ENCODE measurements at places on chromosomes 4 and X.

DNA sequence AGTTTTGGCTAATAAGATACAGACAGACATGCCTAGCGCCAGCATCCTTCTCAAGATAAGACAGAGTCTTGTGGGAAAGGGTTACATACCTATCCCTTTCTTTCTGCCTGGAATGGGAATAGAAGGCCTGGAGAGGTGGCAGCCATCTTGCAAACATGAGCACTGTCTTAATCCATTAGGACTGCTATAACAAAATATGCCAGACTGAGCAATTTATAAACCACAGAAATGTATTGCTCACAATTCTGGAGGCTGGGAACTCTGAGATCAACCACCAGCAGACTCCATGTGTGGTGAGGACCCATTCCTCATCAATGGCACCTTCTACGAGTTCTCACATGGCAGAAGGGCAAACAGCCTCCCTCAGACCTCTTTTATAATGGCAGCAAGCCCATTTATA, 26.5 kb upstream of the NEIL3 start:
- no peak for DNase-seq

GRCh38 chr4:81549984-81550383, 78.3 kb upstream of the RASGEF1B start:
- DNase-seq: no peak

DNA sequence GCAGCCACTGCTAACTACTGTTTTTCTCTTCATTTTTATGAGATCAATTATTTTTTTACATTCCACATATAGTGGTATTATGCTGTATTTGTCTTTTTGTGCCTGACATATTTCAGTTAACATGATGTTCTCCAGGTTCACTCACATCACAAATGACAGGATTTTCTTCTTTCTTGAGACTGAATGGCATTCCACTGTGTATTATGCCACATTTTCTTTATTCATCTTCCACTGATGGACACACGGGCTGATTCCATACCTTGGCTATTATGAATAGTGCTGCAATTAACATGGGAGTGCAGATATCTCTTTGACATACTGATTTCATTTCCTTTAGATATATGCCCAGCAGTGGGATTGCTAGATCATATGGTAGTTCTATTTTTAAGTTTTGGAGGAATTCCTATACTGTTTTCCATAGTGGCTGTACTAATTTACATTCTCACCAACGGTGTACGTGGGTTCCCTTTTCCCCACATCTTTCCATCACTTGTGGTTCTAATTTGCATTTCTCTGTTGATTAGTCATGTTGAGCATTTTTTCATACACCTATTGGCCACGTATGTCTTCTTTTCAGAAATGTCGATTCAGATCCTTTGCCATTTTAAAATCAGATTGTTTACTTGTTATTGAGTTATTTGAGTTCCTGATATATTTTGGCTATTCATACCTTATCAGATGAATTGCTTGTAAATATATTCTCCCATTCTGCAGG, 14.9 kb upstream of the ZCCHC4 start:
- no peak for DNase-seq

DNA sequence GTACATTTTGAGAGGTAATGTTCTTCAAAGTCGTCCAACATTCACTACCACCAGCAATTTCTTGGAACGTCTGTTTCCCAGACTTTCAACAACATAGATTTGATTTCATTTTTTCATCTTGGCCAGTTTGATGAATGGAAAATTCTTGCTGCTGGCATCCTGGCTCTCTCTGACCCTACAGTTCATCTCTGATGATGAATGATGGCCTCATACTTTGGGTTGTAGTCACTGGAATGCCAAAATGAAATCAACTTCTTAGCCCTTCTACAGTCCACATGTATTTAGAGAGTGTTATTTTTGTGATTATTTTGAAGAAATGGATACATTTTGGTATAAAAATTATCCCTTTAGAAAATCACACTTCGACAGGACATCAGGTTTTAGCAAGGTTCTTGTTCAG, 8.8 kb downstream of the CHST7 start:
- no peak for DNase-seq

GRCh38 chr4:44817930-44818329, 91.6 kb upstream of the GNPDA2 start:
- DNase-seq: no peak

GRCh38 chr4:95637043-95637600, 88.3 kb upstream of the UNC5C start:
- DNase-seq: no peak

DNA sequence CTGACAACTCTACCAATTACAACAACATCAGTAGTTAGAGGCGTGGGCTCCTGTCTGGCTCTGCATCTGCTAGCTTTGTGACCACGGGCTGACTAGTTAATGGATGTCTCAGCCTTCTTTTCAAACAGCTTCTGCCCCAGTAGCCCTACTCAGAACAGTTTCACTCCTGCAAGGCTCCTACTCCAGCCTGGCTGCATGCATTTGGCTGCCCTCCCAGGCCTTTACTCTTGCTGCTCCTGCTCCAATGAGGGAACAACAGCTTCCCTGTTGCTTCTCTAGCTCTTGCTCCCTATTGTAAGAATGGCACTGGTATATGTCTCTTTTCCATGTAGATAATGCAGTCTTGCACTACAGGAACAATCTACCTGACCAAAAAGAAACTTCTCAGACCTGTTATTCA, 93.3 kb downstream of the TTC29 start:
- DNase-seq: no peak

DNA sequence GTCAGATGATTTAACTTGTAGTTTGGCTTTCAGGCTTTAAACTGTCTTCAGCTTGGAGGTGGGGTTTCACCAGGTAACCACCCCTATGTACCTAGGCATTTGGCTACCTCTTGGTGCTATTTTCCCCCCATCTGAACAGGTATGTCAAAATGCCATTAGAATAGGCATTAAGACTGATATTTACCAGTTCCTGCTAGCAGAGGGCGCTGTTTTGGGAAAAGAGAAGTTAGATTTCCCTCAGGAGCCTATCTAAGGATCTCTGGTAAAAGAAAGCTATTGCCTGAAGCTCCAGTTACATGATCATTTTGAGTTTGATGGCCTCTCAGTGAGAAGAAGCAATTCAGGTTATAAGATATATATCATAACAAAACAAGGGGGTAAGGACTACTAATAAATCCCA, 879.1 kb downstream of the SH3BGRL start:
- no peak for DNase-seq

DNA sequence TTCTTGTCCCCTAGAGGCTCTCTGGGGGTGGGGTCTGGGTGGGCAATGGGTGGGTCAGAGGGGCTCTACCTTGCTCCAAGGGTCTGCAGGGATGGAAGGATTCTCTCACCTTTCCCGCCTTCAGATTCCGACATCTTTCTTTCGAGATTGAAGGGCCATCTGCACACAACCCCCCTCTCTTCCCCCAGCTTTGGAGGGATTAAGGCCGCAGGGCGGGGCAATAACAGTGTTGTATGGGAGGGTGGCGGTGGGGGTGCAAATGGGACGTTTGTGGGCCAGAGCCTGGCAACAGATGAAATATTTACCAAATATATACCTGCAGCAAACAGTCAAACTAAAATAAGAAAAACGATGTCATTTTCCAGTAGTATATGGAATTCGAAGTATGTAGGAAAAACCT, at the start of gene CACNA1F:
CACNA1F (minus strand) TSS at position 165 of the 400 bp plus-strand sequence; CDS start at position 134, 31 bp downstream.
- DNase-seq: no peak

DNA sequence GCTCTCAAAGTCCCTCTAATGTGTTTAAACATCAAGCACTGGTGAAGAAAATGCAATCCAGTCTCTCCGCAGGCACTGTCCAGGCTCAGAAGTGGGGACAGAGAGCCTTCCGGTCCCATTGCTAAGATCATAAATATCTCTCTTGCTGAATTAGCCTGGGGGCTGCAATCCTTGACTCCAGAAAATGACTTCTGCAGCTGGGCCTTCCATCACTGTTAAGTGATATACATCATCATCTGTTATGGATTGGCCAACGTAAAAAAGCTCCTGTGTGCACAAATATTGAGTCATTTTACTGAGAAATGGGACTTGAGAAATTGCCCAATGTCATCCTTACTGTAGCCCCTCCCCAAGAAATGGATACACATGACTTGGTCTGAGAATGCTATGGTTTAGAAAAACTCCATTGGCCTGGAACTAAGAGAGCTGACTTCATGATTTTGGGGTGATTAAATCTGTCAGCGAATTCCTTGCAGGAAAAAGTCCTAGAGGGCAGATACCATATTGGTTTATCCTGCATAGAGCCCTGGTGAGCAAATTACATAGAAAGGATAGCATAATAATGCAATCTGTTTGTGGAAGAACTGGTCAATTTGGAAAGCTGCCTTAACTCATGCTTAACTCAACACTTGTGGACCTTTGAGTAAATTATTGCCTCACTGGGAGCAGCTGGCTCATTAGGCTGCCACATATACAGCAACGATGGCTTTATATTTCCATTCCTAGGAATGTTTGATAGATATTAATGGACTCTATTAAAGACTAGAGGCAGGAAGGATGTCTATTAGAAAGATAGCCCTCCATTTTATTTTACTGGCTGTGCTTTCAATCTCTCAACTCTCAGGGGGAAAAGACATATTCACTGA, 346.1 kb downstream of the GBA3 start:
- no peak for DNase-seq

- no peak for DNase-seq
These were observed 148.6 kb downstream of the NR3C2 start for GRCh38 chr4:148293571-148293970.

DNA sequence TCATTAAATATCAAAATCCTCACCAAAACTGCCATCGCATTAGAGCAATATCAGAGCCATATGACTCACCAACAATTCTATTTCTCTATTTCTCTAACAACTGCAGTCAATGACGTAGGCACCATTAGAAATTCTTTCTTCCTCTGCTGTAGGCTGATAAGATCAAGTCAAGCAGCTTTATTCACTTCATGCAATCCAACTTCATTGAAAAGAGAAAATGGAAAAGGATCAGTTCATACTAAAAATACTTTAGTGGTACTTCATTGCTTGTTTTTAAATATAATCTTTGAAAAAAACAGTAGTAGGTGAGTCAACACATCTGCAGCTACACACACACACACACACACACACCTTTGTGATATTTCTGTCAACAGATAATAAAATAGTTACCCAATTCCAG, 345.3 kb upstream of the TENM3 start:
- no peak for DNase-seq

DNA sequence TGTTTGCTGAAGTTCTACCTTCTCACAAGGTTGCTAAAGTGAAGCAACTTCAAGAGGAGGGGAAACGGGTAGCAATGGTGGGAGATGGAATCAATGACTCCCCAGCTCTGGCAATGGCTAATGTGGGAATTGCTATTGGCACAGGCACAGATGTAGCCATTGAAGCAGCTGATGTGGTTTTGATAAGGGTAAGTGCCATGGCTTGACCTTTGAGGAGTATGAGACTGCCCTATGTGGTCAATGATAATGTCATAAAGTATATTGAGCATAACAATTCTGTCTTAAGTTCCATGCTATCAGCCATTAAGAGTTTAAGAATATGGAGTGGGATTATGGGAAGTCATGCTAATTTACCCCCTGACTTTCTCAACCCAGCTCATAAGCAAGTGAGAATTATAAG, 61.4 kb upstream of the PGK1 start:
- DNase-seq: no peak

DNA sequence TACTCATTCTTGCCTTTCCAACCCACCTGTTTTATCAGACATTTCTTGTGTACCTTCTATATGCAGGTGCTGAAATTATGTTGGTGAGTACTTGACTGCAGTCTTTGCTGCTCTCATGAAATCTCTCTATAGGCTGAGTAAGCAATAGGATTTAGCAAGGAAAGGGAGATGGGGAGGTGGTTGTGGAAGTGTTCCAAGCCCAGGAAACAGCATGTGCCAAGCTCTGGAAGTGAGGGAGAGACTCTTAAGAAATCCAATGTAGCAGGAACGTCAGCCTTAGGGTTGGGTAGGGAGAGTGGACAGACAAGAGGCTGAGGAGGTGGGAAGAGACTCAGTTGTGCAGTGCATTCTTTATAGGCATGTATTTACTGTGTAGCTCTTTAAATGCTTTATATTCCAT, 5.6 kb downstream of the SEPTIN11 start:
- DNase-seq: no peak

- DNase-seq: no peak
These were observed 392.3 kb downstream of the ARHGAP24 start for GRCh38 chr4:85867271-85867670.

- DNase-seq: peak; percentile 90
These were observed 1.8 kb downstream of the MAML3 start for GRCh38 chr4:140152013-140152703.

DNA sequence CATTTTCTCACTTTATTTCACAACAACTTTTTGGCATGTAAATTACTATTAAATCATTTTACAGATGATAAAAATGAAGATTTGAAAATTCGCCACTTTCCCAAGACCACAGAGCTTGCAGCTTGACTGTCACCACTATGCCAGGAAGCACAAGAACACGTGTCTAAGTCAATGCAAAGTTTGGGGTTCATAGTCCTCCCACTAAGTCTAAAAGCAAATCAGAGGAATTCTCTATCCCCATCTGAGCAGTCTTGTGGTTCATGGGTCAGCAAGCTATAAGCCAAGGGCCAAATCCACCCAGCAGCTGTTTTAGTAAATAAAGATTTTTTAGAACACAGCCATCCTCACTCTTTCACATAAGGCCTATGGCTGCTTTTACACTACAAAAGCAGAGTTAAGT, 833.3 kb upstream of the INTU start:
- DNase-seq: no peak

GRCh38 chrX:149962859-149963757, 24.8 kb upstream of the EOLA2 start:
- DNase-seq: peak; percentile 74

DNA sequence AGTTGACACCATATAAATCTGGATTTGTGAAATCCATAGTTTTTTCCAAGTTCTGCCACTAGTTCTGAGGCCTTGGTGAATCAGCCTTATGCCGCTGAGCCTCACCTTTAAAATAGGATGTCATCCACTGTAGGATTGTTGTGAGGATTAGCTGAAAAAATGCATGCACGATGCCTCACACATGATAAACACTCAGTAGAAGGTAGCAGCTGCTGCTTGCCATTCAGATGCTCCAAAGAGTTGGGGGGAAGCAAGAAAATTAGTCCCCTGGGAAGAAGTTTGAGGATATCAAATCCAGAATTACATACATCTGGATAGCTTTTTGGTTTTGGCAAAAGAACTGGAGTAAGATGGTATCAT, 7.4 kb downstream of the MMAA start:
- no peak for DNase-seq

DNA sequence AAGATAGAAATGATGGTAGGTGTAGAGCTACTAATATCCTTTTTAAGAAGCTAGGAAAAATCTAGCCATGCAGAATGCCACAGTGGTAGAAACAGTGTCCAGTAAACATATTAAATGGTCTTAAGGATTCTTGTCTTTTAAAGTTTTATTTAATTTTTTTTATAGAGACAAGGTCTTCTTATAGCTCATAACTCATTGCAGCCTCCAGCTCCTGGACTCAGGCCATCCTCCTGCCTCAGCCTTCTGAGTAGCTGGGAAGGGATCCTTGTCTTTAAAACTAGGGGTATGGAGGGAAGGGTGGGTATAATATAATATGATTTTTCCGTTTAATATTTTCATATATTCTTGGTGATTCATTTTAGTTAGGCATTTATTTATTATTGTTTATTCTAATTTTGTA, 3.8 kb downstream of the TMEM165 start:
- no peak for DNase-seq
